AG20443 (cell line): ENCODE measurements at places on chromosomes 3 and 15.

GRCh38 chr3:139468399-139468798, 7.9 kb downstream of the RBP2 start:
- no peak for DNase-seq

DNA sequence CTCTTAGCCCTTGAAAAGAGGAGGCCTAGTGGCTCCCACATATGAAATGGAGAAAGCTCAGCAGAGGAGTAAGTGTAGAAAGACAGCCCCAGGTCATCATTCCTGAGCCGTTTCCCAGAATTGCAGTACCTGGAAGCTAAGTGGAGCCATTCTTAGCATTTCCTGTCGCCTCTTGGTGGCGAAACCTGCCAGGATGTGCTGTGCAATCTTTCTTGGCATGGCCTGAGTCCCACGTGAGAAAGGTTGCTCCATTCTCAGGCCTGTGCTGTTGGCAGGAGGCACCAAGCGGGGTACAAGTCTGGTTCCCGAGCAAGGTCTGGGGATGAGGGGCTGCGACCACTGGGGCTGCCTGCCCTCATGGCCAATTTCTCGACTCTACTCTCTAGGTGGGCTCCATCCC, 207.2 kb upstream of the TPM1 start:
- no peak for DNase-seq

DNA sequence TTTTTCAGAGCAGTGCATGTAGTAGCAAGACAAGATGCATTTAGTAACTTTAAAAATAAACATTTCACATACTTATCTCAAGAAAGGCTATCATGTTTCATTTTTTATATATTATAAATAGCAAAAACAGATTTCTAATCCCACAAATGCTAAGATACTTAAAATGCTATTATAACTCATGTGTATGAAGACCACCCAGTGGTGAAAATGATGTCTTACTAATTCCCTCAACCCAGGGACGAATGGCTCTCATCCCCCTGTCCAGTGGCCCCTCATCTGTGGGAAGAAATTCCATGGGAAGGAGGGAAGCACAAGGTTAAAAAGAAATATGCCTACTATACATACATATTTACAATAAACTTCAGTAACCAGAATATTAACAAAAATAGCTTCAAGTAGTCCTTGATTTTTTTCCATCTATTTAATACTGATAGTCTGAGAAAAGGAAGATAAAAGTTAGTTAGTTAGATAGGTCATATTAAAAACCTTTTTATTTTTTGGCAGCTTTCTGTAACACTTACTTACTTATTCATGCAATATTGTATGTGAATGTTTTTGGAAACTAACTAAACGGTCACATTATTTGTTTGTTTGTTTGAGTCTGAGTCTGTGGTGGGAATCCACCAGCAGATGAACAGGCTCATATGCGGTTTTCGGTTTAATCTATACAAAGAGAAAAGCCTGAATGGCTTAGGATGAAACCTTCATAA, 14.8 kb downstream of the NR2E3 start:
- DNase-seq, result no peak

- no peak for DNase-seq
Measured at GRCh38 chr3:155619118-155619915, 125.6 kb downstream of the PLCH1 start.

- no peak for DNase-seq
Measured at GRCh38 chr3:83968356-83968755, 990.4 kb upstream of the CADM2 start.
